Upper lobe of right lung (tissue), 1 donor: ENCODE measurements at places on chromosomes 4 and X.

DNA sequence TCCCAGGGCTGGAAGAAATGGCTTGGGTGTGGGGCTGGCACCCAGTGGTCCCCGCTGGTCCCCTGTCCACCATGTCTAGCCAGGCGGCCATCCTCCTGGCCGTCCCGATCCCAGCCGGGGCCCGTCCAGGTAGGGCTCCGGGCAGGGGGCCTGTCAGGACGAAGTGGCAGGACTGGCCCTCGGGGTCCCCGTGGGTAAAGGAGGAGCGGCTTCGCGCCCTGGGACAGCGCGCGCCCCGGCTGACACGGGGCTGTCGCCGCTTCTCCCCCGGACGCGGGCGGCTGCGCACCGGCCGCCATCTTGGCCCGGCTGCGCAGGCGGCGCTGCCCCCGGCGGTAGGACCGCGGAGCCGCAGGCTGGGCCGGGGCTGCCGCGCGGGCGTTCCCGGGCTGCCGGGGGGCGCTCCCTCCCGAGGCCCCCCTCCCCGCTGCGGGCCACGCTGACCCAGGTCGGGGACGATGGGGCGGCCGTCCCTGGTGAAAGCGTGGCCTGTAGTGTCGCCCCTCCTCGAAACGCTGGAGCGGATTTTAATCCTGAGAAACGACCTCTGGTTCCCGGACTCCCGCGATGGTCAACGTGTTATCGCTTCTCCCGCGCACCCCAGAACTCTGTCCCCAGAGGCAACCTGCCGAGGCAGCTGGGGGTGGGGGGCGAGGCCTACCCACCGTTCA, 60.4 kb upstream of the BCOR start:
- H3K36me3 ChIP-seq, result no peaks in the 10 kb centered on the region
- DNase-seq, result peak; percentile 72

GRCh38 chrX:36609616-36610585, 398.3 kb upstream of the FAM47C start:
- no peak overlapping the region for H3K4me3 ChIP-seq
- H3K4me1 ChIP-seq, result no peaks in the 10 kb centered on the region
- H3K27ac ChIP-seq, result no peak overlapping the region
- no peaks in the 10 kb centered on the region for H3K36me3 ChIP-seq
- no peaks in the 10 kb centered on the region for H3K27me3 ChIP-seq
- no peak for DNase-seq

DNA sequence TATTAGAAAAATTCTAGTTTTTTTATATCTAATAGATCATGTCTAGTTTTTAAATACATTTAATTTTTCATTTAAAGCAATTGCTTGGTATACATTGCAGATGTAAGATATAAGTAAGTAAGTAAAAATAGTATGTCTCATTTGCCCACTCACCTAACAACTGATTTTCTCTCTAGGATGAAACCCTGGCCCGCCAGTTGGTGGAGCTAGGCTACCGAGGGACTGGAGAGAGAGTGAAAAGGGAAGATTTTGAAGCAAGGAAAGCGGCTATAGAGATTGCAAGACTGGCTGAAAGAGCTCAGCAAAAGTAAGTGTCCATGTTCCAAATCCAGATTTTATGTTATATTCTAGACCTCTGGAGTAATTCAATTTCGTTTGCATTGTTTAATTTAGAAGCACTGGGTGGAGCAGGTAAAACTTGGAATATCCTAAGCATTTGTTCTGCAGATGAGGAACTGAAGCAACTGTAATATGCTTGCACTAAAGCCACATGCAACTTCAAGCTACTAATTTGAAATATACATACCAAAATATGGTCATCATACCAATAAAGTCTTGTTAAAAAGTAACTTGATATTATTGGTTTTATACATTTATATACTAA, 27.1 kb downstream of the CFAP299 start:
- DNase-seq, result peak; percentile 65
- H3K4me3 ChIP-seq, result no peak overlapping the region
- no peak overlapping the region for H3K27ac ChIP-seq
- H3K27me3 ChIP-seq, result peaks cover 15% of the 10 kb centered on the region
- H3K36me3 ChIP-seq, result no peaks in the 10 kb centered on the region
- no peaks in the 10 kb centered on the region for H3K4me1 ChIP-seq

GRCh38 chr4:168028970-168029597, 63.3 kb upstream of the ANXA10 start:
- no peak overlapping the region for H3K4me3 ChIP-seq
- H3K36me3 ChIP-seq, result no peaks in the 10 kb centered on the region
- H3K27ac ChIP-seq, result no peak overlapping the region

DNA sequence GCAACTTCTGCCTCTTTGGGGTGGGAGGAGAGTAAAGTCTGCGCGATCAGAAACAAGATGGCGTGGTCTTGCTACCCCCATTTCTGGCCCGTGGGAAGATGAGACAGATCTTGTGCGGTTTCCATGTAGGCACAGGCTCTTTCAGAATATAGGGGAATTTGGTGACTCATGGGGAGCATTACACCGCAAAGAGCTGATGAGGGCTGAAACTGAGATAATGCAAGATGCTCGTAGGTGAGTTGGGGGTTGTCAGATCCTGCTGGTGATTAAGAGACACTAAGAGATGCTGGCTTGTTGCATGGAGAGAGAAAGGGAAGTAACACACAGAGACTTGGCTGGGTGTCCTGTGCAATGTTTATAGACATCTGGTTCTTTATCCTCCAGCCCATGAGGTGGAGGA, 1.5 kb downstream of the EVC start:
- no peak overlapping the region for H3K27ac ChIP-seq
- peaks cover 16% of the 10 kb centered on the region for H3K4me1 ChIP-seq
- no peaks in the 10 kb centered on the region for H3K27me3 ChIP-seq
- H3K4me3 ChIP-seq, result no peak overlapping the region

DNA sequence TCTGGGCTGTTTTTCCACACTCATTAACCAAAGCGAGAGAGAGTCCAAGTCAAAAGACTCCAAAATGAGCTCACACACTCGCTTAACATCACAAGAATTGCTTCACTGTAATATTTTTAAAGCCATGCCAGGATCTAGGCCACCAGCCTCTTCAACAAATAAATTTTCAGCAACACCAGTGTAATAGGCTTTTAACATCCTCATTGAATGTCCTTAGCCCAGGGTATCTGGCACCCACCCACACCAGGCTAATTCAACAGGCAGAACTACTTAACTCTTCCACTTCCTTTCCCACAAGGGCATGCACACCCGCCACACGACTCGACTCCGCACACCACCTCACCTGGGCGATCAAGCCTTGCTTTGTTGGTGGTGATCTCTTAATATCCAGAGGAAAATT, 34.2 kb downstream of the FAT1 start:
- no peak overlapping the region for H3K4me3 ChIP-seq
- DNase-seq, result peak; percentile 71
- H3K27me3 ChIP-seq, result no peaks in the 10 kb centered on the region
- H3K27ac ChIP-seq, result no peak overlapping the region
- peaks cover 15% of the 10 kb centered on the region for H3K4me1 ChIP-seq
- no peaks in the 10 kb centered on the region for H3K36me3 ChIP-seq
